ENCODE measurements at places on chromosomes 1 and 21. TPM values are rescaled to one million over a fixed set of nuclear protein-coding genes. Genes with fewer than 3 reads are reported as not detected.

- no peak for DNase-seq
These were observed 1.1 kb downstream of the LUZP1 start for GRCh38 chr1:23167353-23168078.

GRCh38 chr1:205271277-205271676 lies 43.5 kb downstream of the TMCC2 start:
- no peak for DNase-seq

Gene RYR2
- total RNA-seq: 8.8 TPM

- DNase-seq: no peak
These were observed 696 bp downstream of the LSS start for GRCh38 chr21:46227811-46228344.

DNA sequence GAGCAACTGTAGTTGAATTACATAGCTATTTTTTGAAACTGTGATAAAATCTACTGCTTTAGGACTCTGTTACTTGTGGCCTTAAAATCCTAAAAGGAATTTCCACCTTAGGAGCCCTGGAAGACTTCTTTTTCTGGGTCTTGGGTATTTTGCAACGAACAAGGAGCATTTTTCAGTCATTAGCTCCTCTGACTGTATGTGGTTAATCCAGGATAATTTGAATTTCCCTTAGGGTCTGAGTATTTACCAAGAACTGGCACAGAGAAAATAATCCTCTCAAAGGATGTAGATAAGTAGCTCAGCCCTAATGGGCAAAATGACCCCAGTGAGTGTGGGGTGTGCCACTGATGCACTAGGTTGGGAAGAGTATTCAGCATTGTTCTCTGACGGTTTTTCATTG lies 170.4 kb downstream of the VAV3 start:
- DNase-seq: no peak

Gene ADORA3
- not detected for total RNA-seq

DNA sequence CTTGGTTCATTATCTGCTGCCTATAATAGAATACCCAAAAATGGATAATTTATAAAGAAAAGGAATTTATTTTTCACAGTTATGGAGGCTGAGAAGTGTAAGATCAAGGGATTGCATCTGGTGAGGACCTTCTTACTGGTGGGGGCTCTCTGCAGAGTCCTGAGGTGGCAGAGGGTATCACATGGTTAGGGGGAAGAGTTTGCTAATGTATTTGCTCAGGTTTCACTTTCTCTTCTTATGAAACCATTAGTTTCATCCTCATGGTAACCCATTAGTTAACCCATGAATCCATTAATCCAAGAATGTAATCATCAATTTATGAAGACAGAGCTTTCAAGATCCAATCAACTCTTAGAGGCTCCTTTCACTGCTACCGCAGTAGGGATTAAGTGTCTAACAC lies 120.6 kb downstream of the DNM3 start:
- no peak for DNase-seq

DNA sequence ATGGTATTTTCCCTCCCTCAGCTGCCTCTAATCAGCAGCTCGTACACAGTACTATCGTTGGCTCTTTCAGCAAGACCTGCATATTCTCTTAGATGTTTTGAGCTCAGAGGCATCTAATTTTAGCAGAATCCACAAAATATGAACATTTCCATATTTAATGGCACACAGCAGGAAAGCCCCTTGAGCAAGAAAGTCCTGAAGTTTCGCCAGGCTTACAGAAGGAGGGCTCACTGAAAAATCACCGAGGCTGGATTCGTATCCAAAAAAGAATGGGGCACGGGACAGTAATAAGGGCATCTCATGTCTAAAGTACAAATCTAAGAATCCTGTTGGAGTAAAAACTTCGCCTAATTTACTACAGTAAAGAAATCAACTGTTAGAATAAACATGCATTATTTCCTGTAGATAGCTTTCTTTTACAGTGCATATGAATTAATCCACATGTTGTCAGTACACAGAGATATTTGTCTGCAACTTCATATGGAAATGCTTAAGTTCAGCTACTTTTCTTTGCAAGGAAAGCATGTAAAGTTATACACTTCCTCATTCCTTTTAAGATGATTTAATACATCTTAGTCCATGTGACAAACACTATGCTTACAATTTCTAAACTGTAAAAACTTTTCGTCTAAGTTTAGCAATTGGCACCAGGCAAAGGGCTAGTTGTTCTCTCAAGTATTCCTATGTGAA lies 1205.3 kb upstream of the ADGRL4 start:
- no peak for DNase-seq

- no peak for DNase-seq
These were observed 26.5 kb downstream of the LDLRAD2 start for GRCh38 chr1:21838359-21839157.

DNA sequence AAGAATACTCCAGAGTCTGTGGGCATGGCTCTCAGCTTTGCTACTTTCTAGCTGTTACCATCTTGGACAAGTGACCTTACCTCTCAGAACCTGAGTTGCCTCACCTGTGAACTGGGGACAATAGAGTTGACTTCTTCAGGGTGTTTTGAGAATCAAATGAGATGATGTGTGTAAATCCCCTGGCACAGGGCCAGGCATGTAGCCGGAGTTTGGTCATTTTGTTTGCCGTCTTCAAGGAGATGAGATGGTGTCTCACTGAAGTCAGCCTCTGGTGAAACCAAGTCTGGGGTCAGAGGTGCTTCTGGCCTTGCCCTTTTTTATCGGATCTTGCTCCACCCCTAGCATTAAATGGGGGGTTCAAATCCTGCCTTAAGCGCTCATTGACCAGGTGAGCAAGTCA lies 149.2 kb upstream of the TMEM51 start:
- DNase-seq: no peak

GRCh38 chr1:208183977-208184911 lies 59.9 kb downstream of the PLXNA2 start:
- DNase-seq: no peak

GRCh38 chr1:186763107-186763506 lies 65.6 kb upstream of the PLA2G4A start:
- DNase-seq: no peak

DNA sequence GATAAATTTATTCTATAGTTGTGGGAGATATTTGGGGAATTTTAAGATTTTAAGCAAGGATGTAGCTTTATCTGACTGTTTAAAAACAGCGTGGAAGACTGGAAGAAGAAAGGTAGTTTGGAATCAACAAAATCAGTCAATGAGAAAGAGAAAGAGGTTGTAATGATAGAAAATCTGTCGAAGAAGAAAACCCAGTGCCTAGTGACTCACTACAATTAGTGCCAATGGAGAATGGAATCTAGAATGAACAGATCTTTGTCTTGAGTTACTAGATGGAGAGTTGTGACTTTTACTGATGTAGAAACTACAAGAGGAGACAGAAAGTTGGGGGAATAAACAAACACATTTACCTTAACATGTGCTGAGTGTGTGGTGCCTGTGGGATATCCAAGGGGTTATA lies 577.8 kb upstream of the NR5A2 start:
- no peak for DNase-seq

DNA sequence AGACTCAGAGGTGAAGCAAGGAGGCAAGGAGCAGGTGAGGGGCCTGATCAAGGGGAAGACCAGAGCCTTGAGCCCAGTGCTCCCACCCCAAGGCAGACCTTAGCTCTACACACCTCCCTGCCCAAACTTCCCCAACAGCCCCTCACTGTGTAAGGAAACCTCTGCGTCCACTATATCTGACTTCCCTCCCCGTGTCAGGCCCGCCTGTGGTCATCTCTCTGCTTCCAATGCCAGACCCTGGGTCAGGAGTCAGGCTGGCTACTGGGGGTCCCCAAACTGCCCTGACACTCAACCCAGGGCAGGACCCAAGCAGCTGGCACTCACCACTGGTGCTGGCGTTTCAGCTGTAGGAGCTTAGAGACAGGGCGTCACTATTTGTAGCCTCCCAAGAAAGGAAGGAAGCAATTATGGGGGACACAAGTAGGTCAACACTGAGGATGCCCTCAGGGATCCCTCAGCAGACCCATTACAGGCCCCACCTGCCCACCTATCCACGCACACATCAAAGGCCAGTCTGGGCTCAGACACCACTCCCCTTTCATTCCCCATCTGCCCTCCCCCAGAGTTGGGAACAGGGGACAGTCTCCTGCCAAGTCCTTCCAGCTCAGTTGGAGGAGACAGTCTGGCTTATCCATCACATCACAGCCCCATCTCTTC lies 811 bp upstream of the S100A3 start:
- DNase-seq: no peak

GRCh38 chr21:14707511-14708020 lies 161.5 kb upstream of the SAMSN1 start:
- DNase-seq: no peak

- no peak for DNase-seq
These were observed 5.6 kb downstream of the PRELP start for GRCh38 chr1:203481196-203481595.

DNA sequence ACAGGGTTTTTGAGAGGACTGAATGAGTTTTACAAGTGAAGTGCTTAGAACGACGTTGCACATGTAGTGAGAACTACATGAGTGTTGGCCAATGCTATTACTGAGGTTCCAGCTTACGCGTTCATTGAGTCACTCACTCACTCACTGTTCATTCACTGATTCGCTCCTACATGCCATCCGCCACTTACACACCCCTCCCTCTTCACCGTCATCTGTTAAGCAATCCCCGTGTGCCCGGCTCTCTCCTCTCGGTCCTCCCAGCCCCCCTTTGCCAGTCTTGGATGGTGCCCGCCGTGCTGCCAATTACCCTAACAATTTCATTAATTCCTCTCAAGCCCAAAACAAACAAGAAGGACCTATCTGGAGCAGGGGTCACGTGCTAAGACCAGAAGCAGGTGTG lies 27.3 kb upstream of the EPHA2 start:
- no peak for DNase-seq

Gene TSPAN2
- 0.76 TPM for total RNA-seq

DNA sequence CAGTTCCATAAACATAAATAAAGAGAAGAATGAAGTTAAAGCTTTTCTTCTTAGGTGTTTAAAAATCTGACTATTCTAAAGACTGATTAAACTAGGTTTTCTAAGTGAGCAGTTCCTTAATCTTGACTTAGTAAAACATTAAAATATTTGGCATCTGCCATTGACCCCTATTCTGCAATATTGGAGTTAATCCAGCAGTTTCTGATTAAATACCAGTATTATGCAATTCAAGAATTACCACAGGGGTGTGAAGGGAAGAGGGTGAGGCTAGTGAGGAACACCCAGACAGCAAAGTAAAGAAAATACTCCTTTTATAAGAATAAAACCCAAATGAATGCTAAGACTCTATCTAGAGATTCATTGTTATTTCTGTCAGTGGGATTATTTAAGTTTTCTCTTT lies 40.9 kb downstream of the CLIC4 start:
- no peak for DNase-seq

GRCh38 chr21:29854795-29855194 lies 85.0 kb downstream of the GRIK1 start:
- no peak for DNase-seq

DNA sequence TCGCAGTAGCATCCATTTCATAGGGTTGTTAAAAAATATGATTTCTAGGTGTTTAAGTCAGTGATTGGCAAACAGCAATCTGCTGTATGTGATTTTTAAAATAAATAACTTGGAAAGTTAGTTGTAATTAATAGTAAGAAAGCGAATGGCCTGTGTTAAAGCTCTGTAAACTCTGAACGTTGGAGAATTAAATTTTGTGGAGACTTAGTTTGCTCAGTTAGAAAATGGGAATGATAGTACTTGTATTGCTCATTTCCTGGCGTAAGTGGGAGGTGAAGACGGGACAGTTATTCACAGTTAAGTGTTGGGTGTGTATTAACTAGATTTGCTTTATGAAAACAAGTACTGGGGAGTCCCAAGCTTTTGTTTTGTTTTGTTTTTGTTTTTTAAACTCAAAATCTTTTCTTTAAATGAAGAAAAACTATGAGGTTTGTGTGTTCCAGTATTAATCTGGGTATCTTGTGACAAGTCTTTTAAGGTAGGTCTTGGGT lies 995 bp downstream of the CACYBP start:
- DNase-seq: no peak

DNA sequence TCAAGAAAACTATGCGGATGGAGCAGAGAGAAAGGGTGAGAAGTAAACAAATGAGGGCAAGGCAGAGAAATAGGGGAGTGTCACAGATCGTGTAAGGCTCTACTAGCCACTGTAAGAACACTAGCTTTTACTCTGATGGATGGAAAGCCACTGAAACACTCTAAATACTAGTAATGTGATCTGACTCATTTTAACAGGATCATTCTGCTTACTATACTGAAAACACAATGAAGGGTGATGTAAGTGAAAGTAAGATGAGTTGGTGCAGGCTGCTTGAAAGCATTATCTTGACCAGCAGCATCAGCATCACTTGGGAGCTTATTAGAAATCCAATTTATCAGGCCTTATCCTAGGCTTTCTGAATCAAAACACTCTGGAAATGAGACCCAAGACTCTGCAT lies 32.7 kb downstream of the TUT4 start:
- DNase-seq: no peak
